Ureter (tissue), 1 donor: ENCODE measurements at places on chromosomes 11 and 22. TPM values are rescaled to one million over a fixed set of nuclear protein-coding genes. Genes with fewer than 3 reads are reported as not detected.

- no peak for DNase-seq
Measured at GRCh38 chr11:96219981-96220623, 122.9 kb downstream of the MAML2 start.

DNA sequence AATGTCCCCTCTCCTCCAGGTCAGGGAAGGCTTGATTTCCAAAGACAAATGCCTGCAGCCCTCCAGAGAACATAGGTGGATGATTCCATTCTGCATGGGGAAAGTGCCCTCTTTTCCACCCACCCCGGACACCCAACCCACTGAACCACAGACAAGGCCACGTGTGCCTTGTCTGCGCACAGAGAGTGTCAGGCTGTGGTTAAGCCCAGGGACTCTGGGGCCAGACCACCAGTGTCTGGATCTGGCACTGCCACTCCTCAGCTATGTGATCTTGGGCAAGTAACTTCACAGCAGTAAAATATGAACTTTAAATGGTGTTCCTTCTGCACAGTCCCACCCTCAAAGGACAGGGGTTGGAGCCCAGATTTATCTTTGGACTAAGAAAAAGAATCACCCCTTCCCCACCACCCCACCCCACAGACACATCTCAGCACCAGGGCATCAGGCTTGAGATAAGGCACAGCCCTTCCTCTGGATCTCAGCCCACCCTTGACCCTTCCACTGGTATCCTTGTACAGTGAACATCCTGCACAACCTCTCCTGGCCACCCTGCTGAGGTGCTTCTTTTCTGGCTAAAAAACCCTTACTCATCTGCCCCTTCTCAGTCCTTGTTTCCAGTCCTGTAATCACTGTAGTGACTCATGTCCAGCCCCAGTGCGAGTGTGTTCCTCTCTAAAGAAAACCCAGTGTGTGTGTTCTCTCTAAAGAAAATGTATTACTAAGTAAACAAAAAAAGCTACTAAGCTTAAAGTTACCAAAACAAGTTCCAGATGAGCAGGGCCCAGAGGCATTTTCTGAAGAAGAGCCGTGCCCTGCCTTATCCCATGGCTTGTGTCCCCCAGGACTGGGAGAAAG is 1.9 kb upstream of the PTGDR2 start:
- no peak for DNase-seq

- no peak for DNase-seq
Measured at GRCh38 chr11:121350314-121351082, 57.9 kb downstream of the SC5D start.

- no peak for DNase-seq
Measured at GRCh38 chr11:73981051-73981805, 1.4 kb downstream of the UCP2 start.

DNA sequence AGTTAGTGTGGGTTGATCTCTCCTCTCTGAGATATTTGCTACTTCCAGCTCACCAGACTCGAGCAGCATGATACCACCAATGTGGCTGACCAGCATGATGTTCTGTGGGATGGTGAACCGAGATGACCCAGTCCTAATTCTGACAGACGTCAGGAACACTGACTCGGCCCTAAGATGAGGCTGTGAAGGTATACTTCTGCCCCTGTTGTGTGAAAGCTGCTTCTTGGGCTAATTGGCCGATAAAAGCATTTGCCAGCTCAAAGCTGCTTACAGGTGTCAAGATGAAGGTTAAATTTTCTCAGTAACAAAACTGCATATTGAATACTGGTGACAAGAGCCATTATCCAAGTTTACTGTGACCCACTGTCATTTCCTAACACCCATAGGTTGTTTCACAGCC is 151.4 kb downstream of the BRD1 start:
- DNase-seq = no peak

- DNase-seq = no peak
Measured at GRCh38 chr22:49523374-49524008, 304.2 kb downstream of the BRD1 start.

DNA sequence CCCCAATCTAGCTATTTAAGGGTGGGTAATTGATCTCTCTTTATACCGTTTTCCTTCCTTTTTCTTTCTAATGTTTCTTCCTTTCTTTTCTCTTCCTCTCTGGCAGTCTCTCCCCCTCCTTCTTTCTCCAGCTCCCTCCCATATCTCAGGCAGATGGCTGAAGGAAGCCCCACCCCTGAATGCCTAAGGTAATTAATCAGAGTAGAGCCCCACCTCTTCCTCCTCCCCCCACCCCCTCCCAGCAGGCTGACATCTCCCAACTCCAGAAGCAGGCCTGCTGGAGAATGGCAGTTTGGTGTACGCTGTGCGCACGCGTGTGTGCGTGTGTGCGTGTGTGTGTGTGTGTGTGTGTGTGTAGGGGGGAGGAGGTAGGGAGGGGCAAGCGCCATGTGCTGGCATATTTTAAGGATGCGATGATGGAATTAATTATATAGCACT is 122.6 kb downstream of the APOL5 start:
- DNase-seq = peak; percentile 87

DNA sequence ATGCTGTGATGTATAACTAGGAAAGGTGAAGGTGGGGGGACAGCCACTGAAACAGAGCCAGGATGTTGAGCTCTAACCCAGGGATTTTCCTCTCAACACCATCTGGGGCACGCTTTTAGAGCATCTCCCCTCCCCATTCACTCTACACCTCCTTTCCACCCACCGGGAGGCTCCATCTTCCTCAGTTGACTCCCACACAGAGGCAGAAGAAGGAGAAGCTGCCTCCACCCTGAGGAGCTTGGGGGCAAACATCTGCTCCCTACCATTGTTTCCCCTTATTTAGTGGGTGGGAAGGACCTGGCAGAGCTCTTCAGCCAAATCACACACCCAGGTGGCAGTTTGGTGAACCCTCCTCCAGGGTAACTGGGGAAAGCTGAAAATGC is 50.0 kb upstream of the ADA2 start:
- DNase-seq = no peak

DNA sequence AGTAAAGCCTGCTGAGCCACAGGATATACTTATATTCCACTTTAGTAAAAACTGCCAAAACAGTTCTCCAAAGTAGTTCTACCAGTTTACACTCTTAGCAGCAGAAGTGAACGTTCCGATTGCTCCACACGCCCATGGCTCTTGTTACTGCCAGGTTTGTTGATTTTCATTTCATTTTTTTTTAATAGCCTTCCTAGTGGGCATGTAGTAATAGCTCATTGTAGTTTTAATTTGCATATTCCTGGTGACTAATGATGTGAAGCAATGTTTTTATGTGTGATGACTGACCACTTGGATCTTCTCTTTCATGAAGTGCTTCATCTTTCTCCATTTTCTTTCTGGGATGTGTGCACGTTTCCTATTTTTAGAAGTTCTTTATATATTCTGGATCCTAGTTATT is 4.8 kb upstream of the C11orf97 start:
- no peak for DNase-seq

- DNase-seq = peak; percentile 92
Measured at GRCh38 chr11:64745521-64746328, 1.8 kb upstream of the RASGRP2 start.

DNA sequence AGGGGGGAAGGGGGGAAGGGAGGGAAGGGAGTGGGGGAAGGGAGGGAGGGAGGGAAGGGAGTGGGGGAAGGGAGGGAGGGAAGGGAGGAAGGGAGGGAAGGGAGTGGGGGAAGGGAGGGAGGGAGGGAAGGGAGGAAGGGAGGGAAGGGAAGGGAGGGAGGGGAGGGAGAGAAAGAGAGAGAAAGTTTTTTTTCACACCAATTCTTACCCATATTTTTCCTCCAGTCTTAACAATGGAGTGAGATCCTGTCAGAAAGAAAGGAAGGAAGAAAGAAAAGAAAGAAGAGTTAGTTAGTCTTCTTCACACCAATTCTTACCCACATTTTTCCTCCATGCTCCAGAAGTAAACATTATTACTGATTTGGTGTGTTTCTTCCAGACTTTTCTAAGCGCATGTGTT is 3.0 kb upstream of the OR2AT4 start:
- no peak for DNase-seq

- DNase-seq = no peak
Measured at GRCh38 chr11:69512790-69513189, 31.3 kb downstream of the LINC01488 start.

DNA sequence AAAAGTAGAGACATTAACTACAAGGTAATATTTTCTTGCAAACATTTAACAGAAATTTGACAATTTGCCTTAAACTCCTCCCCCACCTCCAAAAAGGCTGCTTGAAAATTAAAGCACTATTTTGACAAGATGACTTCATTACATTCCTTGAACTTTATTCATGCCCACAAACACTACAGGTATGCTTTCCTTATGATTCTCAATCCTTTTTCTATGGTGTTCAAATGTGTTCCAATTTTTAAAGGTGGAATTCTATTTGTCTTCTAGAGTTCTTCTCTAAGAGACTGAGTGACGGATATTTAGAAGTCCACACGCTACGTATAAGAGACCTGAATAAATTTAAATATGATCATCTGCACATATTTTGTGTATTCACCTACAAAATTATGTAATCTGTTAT is 69.4 kb downstream of the MRTFA start:
- DNase-seq = no peak

- DNase-seq = no peak
Measured at GRCh38 chr11:60206616-60207015, 23.7 kb upstream of the MS4A6A start.

- no peak for DNase-seq
Measured at GRCh38 chr11:45182902-45183301, 36.5 kb downstream of the PRDM11 start.

DNA sequence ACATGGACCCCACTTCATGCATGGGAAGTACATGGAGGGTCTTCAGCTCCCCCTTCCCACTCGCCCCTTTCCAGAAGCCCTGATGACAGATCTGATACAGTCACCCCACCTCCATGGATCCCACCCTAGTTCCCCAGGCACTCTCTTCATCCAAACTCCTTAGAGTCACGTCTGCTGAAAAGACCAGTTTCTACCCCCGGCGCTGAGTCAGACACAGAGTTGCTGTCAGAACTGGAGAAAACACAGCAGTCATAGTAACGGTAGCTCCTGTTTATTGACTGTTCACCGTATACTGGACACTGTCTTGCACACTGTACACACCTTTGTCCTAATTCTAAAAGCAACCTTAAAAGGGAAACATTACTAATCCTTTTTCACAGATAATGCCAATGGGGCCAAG is 29.1 kb downstream of the DRD2 start:
- DNase-seq = no peak

DNA sequence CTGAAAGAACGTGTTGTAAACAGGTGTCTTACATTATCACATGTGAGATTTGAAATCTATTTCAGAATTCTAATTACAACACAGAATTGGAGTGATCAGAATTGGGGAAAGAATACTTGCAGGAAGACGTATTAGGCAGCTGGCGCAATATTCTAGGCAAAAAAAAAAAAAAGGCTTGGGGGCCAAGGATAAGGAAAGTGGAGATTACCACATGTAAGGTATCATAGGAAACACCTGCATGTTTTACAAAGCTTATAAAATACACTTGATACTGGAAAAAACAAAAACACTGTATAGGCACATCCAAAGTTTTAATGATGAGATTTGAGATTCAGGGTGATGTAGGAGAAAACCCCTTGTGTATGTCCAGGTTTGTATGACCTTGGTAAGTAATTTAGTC is 245.1 kb downstream of the DDX10 start:
- DNase-seq = no peak

GRCh38 chr22:30206944-30207343 is 39.6 kb downstream of the LIF start:
- no peak for DNase-seq

Gene OTUB1
- 75.5 TPM for total RNA-seq

Gene DNAJC24
- total RNA-seq = 16.1 TPM

Gene MRPL49
- total RNA-seq = 49.8 TPM

Gene RFPL3
- not detected for total RNA-seq

Gene OR2AT4
- not detected for total RNA-seq
